Tongue (tissue), 3 donors: ENCODE measurements at places on chromosomes 11 and 22.
A peak's percentile ranks its signal among the peaks of the same experiment; 100 is the strongest.

GRCh38 chr11:130638033-130638432 is 189.6 kb downstream of the ADAMTS15 start:
- DNase-seq = no peak

DNA sequence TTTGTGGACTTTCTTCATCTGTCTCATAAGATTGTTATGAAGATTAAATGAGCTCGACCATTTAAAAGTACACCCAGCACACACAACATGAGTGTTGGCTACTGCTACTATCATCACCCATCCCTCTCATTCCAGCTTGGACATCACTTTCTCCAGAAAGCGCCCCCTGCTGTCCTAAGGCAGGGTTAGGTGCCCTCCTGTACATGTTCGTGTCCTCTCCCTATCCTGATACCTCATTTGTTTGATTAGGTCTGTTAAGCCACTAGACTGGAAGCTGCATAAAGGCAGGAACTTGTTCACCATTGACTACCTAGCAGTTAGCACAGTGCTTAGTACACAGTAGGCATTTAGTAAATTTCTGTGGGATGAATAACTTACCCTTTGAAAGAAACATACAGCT is 85.5 kb downstream of the ENTHD1 start:
- DNase-seq = no peak

GRCh38 chr11:68379206-68379605 is 66.8 kb downstream of the LRP5 start:
- peak; percentile 67 for DNase-seq

- no peak for DNase-seq
These were observed 133.6 kb downstream of the NXPE2 start for GRCh38 chr11:114811971-114812370.

- no peak for DNase-seq
These were observed 50.5 kb downstream of the NNMT start for GRCh38 chr11:114346709-114347141.

DNA sequence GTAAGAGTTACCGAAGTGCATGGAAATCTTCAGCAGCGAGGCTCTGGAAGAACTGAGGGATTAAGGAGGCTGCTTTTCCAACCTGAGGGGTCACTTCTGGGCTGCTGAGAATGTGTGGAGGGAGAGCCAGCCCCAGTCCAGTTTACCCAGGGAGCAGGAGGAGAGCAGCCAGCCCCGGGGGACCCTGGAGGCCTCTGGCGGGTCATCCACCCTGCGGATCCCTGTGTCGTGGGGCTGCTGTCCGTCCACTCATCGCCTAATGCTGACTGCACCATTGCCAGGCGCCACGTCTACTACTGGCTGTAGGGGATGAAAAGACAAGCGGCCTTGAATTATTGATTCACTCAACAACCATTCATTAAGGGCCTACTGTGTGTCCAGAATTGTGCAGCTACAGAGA is 228.7 kb upstream of the TBCEL start:
- DNase-seq = no peak

DNA sequence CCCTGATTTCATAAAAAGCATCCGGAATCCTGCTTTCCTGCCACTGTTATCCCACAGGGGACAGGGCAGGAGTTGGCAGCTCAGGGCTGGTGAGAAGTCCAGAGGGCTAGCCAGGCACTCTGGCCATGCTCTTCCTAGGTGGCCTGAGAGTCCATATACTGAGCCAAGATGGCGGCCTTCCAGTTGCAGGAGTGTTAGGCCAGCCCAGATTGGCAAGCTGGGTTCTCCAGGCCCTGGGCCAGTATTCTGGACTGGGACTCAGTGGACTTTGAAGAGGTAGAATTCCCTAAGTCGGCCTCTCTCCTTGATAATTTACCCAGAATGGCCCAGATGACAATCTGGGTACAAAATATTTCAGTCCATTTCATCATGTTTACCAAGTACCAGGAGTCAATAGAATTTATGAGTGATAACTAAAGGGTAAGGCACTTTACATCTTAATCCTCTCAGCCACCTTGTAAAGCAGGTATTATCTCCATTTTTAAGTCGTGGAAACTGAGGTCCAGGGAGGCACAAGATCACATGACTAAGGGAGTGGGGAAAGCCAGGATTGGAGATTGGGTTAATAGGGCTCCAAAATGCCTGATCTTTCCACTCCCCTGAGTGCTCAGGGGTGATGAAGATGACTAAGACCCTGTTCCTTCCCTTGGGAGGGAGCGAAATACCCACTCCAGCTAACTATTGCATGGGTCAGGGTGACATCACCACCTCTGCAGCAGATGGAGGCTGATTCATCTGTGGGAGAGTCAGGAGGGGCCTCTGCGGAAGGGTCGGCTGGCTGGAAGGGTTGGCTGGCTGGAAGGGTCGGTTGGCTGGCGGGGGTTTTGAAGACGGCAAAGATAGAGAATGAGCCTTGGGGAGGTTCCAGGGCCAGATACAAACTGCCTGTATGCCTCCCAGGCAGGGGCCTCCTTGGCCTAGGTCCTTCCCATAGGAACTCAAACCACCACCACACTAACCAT is 1.2 kb upstream of the MICALL1 start:
- DNase-seq = no peak

- no peak for DNase-seq
These were observed 23.7 kb upstream of the BID start for GRCh38 chr22:17797721-17798559.
